Body of pancreas (tissue), 4 donors: ENCODE measurements at places on chromosomes 11 and 22. TPM values are rescaled to one million over a fixed set of nuclear protein-coding genes. Genes with fewer than 3 reads are reported as not detected.

GRCh38 chr11:69003866-69004367 is 9.1 kb downstream of the MRGPRF start:
- no peaks in the 10 kb centered on the region for H3K36me3 ChIP-seq
- no peak for DNase-seq
- no peak overlapping the region for H3K4me3 ChIP-seq
- H3K27ac ChIP-seq: no peak overlapping the region

RAG2 gene
- total RNA-seq: not detected

- no peak for DNase-seq
- H3K4me1 ChIP-seq: peaks cover 13% of the 10 kb centered on the region
- no peak overlapping the region for H3K27ac ChIP-seq
- no peaks in the 10 kb centered on the region for H3K27me3 ChIP-seq
- H3K4me3 ChIP-seq: peak overlapping the region; percentile 62
Measured at GRCh38 chr11:124954590-124954955, 571 bp downstream of the CCDC15 start.

SAA2 gene
- 9.3 TPM for total RNA-seq

DNA sequence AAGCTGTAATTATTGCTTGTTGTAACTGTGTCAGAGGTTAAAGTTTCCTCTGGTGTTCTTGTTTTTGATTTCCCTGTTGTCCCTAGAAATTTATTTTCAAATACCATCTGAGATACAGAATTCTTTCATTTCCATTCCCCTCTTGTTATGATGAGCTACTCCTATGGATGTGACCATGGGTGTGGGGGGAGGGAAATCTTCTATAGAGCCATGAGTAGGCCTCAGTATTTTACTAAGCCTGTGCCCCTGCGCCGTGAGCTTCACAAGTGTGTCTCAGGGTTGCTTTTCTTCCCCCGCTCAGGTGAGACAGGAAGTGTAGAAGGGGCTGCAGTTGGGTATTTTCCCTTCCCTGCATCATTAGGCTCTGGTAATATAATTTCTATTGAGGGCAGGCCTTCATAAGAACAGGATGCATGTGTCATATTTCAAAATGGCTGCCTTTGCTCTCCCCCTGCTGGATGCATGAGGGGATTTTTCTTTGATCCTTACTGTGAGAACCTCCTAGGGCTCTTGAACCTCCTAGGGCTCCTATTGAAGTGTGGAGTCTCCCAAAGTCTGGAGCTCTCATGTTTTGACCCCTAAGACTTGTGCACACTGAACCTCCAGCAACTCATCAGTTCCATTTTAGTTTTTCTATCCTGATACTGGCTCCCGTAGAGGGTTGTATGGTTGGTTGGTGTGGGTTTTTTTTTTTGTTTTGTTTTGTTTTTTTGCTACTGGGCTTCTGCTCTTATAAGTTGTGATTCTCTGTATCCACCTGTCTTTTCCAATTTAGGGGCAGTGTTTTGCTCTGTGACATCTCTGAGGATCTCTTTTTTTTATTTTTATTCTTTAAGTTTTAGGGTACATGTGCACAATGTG is 658.2 kb downstream of the NTM start:
- H3K27ac ChIP-seq: no peak overlapping the region
- H3K27me3 ChIP-seq: no peaks in the 10 kb centered on the region
- peak; percentile 59 for DNase-seq
- no peak overlapping the region for H3K4me3 ChIP-seq
- H3K36me3 ChIP-seq: no peaks in the 10 kb centered on the region
- H3K4me1 ChIP-seq: no peaks in the 10 kb centered on the region

DNA sequence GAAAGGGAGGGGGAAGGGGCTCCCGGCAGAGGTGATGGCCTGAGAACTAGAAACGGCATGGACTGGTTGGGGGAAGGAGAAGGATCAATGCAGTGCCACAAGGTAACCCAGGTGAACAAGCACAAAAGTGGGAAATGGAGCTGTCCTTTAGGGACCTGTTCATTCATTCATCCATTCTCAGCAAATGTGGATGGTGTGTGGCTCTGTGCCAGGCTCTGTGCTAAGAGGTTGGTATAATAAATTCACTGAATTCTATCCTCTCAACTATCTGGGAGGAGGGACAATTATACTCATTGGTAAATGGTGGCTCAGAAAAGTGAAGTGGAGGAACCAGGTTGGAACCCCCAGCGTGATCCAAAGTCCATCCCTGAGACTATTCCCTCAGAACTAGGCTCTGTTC is 18.6 kb upstream of the ARAP1 start:
- peaks cover 88% of the 10 kb centered on the region for H3K4me1 ChIP-seq
- no peaks in the 10 kb centered on the region for H3K27me3 ChIP-seq
- H3K27ac ChIP-seq: no peak overlapping the region
- H3K4me3 ChIP-seq: no peak overlapping the region
- no peaks in the 10 kb centered on the region for H3K36me3 ChIP-seq

KRTAP5-11 gene
- total RNA-seq: not detected

DNA sequence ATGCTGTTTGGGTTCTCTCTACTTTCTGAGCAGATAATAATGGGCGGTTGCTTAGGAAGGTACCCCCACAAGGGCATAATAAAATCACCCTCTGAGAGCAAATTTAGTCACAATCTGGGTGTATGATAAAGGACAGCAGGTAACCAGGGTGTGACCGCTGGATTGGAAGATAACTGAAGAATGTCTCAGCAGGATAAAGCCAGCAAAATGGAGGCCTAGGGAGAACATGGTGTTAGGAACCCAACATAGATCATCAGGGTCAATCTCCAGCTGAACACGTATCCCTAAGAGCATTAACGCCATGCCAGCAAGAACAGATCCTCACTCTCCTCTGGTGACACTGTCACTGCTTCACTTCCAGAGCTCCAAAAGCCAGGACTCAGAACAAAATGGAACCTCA is 64.5 kb upstream of the SCUBE2 start:
- H3K27me3 ChIP-seq: no peaks in the 10 kb centered on the region
- no peak overlapping the region for H3K27ac ChIP-seq
- no peaks in the 10 kb centered on the region for H3K4me1 ChIP-seq
- no peak overlapping the region for H3K4me3 ChIP-seq

GRCh38 chr11:34426766-34427185 is 12.0 kb upstream of the CAT start:
- H3K27ac ChIP-seq: no peak overlapping the region
- H3K4me3 ChIP-seq: no peak overlapping the region
- no peaks in the 10 kb centered on the region for H3K4me1 ChIP-seq
- no peaks in the 10 kb centered on the region for H3K36me3 ChIP-seq
- H3K27me3 ChIP-seq: no peaks in the 10 kb centered on the region

- H3K27me3 ChIP-seq: no peaks in the 10 kb centered on the region
- H3K27ac ChIP-seq: no peak overlapping the region
- H3K36me3 ChIP-seq: no peaks in the 10 kb centered on the region
- H3K4me1 ChIP-seq: no peaks in the 10 kb centered on the region
Measured at GRCh38 chr11:32026766-32027165, 64.1 kb upstream of the RCN1 start.

DNA sequence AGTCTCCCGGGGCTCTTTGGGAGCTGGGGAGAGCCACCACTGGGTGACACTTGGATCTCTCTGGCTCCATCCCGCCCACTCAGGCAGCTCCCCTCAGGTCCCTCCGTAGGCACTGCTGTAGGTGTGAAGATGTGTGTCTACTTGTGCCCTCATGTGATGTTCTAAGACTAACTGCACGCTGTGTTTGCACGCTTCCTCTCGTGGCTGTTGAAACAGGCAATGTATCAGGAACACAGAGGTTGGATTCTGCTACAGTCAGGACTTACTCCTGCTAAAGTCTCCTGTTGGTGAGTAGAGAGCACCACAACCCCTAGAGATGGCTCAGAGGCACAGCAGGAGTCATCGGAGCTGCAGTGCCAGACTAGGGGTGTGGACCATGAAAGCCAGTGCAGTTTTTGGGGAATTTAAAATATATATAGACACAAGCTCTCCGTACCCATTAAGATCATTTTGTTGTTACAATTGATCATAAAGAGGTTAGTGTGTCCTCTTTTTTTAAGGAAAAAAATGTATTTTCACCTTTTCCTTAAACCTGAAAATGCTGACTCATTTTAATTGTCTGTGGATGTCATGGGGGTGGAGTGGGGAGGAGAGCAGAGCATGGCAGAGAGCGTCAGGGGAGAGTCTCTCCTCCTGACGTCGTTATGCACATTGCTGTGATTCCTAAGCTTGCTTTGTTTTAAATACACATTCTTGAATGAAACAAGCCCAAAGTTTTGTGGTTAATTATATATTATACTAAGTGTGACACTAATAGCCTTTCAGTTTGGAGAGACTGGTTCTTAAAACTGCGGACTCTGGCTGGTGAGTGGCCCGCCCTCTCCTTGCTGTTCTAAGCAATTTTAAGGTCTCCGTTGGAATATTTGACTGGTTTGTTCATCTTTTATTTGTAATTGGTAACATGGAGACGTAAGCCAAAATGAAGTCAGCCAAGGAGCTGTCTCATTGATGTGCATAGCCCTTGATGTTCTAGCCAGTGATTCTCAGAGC is 16.2 kb upstream of the CTTN start:
- peaks cover 13% of the 10 kb centered on the region for H3K36me3 ChIP-seq
- no peak overlapping the region for H3K27ac ChIP-seq
- H3K4me3 ChIP-seq: no peak overlapping the region
- H3K4me1 ChIP-seq: no peaks in the 10 kb centered on the region
- DNase-seq: no peak
- H3K27me3 ChIP-seq: no peaks in the 10 kb centered on the region

GRCh38 chr11:57476047-57476756 is 15.9 kb downstream of the RTN4RL2 start:
- no peak overlapping the region for H3K4me3 ChIP-seq
- H3K27me3 ChIP-seq: no peaks in the 10 kb centered on the region
- peaks cover 41% of the 10 kb centered on the region for H3K4me1 ChIP-seq
- DNase-seq: peak; percentile 71
- H3K27ac ChIP-seq: peak overlapping the region; percentile 51

DNA sequence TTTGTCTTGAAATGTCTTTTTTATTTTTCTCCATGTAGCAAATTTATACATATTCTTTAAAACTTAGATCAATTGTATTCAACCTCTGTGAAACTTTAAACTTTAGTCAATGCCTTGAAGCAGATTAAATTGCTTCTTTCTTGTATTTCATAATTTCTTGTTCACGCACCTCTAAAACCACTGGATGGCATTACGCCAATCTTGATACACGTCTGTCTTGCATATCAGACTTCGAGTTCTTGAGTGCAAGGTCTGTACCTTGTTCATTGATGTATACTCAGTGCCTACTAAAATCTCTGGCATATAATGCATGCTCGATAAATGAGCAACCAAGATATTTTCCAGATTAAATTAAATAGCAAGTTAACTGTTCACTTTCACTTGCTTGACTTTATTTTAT is 236.8 kb downstream of the CASP12 start:
- no peaks in the 10 kb centered on the region for H3K27me3 ChIP-seq
- H3K4me3 ChIP-seq: no peak overlapping the region
- H3K27ac ChIP-seq: no peak overlapping the region
- H3K36me3 ChIP-seq: no peaks in the 10 kb centered on the region

P2RX3 gene
- not detected for total RNA-seq

DNA sequence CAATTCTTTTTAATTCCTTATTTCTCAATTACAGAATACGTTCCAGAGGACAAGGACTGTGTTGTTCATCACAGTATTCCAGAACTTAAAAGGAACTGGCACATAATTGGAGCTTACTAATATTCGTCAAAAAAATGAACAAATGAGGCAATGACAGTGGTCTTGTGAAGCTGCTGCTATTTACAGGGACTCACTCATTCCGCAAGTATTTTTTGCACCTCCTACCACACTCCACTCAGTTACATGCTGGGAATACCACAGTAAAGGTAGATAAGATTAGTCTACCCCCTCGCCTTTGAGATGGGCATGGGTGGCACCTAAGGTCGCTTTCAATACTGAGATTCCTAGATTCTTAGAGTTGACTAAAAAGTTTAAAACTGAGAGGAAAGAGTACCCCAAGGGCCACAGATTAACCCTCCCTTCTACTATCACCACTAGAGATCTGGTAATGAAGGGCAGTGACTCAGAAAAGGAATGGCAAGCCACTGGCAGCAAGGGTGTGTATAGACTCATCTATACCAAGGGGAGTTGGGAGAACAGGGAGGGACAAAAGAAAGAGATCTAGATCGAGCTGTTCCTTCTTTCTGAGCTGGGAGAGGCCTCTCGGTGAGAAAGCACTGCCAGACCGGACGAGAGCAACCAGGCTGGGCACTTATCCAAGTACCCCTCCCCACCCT is 85.0 kb downstream of the RPL27A start:
- no peaks in the 10 kb centered on the region for H3K36me3 ChIP-seq
- H3K4me1 ChIP-seq: peaks cover 43% of the 10 kb centered on the region
- DNase-seq: no peak

DNA sequence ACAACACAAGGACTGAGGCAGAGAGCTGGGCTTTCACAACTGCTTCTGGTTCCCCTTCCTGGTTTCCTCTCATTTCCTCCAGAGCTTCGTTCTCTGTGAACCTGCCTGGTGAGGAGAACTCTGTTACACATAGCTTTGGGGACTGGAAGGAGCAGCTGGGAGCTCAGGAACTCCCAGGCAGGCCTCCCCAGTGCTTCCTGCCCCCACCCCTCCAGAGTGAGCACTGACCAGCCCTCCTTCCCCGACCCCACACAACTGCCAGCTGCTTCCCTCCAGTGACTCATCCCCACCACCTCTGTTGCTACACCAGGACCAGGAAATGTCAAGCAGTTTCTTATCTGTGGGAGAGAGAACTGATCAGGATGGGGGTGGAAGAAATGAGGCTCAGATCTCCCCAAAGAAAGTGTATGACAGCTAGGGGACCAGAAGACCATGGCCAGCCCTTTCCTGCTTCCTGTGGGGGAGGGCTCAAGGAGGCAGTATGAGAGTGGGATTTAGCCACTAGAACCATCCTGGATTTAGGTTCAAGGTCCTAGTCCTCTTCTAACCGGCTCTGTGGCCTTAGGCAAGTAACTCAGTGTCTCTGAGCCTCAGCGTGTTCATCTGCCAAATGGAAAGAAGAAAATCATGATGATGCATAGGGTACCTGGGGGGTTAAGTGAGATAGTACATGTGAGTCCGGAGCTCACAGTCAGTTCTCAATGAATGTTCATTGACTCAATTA is 4.5 kb upstream of the TP53I11 start:
- H3K4me3 ChIP-seq: no peak overlapping the region
- H3K27me3 ChIP-seq: no peaks in the 10 kb centered on the region
- peaks cover 19% of the 10 kb centered on the region for H3K4me1 ChIP-seq
- no peak overlapping the region for H3K27ac ChIP-seq

- no peak overlapping the region for H3K27ac ChIP-seq
- H3K27me3 ChIP-seq: no peaks in the 10 kb centered on the region
- no peaks in the 10 kb centered on the region for H3K4me1 ChIP-seq
- H3K36me3 ChIP-seq: no peaks in the 10 kb centered on the region
- no peak for DNase-seq
Measured at GRCh38 chr22:44927463-44928135, 82.2 kb downstream of the PHF21B start.

YPEL1 gene
- 4.4 TPM for total RNA-seq

ANO5 gene
- total RNA-seq: 3.3 TPM

- peaks cover 3% of the 10 kb centered on the region for H3K4me1 ChIP-seq
- no peak overlapping the region for H3K4me3 ChIP-seq
- H3K27me3 ChIP-seq: no peaks in the 10 kb centered on the region
- no peaks in the 10 kb centered on the region for H3K36me3 ChIP-seq
- no peak overlapping the region for H3K27ac ChIP-seq
Measured at GRCh38 chr11:96393753-96394348, 4.0 kb downstream of the JRKL start.

CRYBB1 gene
- total RNA-seq: 0.52 TPM
